ENCODE measurements at places on chromosomes 4 and X.

DNA sequence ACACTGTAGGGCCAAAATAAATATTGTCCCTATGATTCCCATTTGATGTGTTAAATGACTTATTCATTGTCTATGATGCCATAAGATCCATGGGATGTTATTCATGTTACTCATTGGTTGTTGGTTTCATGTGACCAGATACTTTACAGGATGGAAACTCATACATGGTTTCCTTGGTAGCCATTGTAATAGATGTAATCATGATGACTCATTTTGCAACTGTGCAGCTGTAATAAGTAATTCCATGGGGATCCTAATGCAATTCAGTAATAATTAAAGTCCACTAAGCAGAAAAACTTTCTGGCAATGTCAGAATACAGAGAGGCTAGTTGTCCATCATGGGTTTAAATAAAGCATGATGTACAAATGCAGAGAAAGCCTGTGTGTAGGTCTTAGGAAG lies 389.7 kb upstream of the NR3C2 start:
- DNase-seq = no peak

GRCh38 chrX:119398974-119399771 lies at the start of gene SLC25A43:
Gene SLC25A43, plus strand, starts transcription at chrX:119399336. Its CDS starts 68 bp downstream, at chrX:119399404.
- no peak for DNase-seq

- no peak for DNase-seq
Measured at GRCh38 chr4:134867027-134867426, 665.4 kb upstream of the PABPC4L start.

DNA sequence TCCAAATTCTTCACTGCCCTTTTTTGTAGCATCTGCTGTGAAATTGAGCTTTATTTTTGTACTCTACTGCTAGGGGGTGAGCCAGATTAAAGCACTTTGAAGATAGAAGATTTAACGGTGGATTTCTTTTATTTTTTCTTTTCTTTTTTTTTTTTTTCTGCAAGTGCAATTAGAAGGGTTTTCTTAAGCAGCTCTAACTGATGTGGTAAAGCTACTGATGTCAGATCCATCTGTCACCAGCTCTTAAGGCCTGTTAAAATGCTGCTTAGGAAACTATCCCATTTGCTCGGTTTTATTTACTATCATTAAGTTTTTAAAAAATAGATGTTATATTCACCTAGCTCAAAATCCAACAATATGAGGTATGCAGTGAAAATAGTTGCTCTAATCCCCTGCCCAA lies 7.1 kb downstream of the NDUFA1 start:
- no peak for DNase-seq

GRCh38 chrX:38275615-38276014 lies 51.7 kb downstream of the RPGR start:
- no peak for DNase-seq

GRCh38 chr4:128866269-128866668 lies 56.8 kb downstream of the JADE1 start:
- DNase-seq = no peak

GRCh38 chr4:168723020-168723419 lies 226.2 kb downstream of the PALLD start:
- DNase-seq = no peak

- DNase-seq = no peak
Measured at GRCh38 chrX:112800971-112801775, 39.5 kb downstream of the AMOT start.
